ENCODE measurements at places on chromosomes 6 and 20.

- peak; percentile 78 for DNase-seq
Measured at GRCh38 chr6:13913226-13914001, 11.3 kb upstream of the RNF182 start.

- no peak for DNase-seq
Measured at GRCh38 chr6:21732731-21733130, 139.2 kb downstream of the SOX4 start.

DNA sequence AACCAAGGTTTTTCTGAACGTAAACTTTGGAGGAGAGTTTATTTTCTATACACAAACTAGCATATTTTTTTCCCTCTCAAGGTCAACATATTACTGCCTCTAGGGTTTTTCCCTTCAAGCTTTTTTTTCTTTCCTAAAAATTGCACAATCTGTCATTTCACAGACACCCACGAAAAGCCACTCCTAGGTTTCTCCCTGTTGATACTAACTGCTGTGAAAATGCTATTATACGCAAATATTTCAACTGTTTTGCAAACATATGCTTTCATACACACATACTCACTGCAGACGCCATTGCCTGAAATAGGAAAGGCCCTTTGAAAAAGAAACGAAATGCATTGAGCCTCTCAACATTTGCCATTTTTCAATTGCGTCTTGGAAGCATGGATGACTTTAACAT lies 333.0 kb downstream of the CD83 start:
- no peak for DNase-seq

- peak; percentile 14 for DNase-seq
Measured at GRCh38 chr20:19583532-19584175, 174.4 kb upstream of the RIN2 start.

DNA sequence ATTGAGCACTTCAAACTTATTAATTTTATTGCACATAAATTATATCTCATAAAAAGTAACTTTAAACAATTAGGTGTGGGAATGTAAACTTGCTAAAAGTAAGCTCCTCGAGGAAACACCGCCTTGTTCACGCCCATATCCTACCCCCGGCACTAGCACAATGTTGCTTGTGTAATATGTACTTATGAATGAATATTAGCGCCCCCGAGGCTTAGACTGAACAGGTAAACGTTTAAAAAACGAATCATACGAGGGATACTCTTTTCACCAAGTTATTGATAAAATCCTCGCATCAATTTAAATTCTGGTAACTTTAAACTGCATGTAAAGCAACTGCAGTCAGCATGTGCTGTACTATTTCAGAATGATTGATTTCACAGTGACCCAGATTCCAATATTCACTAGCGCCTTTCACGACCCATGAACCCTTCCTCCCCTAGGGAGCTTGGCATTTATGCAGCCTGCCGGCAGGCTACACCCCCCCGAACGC lies 637 bp downstream of the TFB1M start:
- DNase-seq: no peak

DNA sequence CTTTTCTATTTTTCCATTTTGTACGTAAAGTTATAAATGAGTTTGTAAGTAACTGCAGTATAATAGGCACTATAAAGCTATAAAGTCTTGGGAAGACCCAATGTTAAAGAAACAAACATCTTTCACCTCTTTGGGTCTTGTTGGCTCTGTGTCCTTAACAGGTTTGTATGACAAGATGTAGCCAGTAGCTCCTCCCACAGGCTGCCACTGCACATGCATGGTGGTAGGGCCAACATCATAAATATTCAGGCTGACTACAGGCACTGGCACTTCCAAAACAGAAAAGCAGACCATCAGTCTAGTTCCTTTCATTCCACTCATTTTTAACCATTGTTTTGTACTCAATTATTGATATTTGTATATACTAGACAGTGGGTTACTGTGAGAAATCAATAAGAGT lies 59.9 kb downstream of the COL12A1 start:
- no peak for DNase-seq

GRCh38 chr6:29232725-29233124 lies 62.0 kb downstream of the OR2J2 start:
- no peak for DNase-seq

DNA sequence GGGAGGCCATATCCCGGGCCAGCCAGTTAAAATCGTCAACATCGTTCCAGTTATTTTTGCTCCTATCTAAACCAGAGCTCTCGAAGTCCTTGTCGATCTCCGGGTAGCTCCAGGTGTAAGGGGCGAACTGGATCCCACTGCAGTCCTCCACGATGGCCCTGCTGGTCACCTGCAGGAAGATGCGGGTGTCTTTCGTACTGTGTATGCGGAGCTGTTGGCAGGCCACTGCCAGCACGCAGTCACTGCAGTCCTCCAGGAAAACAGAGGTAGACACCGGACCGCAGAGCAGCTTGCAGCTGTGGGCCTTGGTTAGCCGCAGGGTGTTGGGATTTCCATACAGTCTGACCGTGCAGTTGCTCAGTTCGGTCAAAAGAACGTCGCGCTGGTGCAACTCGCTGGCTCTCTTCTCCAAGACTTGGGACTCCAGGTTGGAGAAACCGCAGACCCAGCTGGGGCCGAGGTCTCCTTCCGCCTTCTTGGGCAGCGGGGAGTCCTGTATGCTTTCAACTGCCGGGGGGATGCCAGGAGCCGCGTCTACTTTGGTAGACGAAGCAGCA lies 742 bp downstream of the TBCC start:
- DNase-seq: no peak

GRCh38 chr6:53033764-53034163 lies 31.4 kb upstream of the FBXO9 start:
- DNase-seq: no peak

GRCh38 chr6:7882505-7883257 lies 27.9 kb downstream of the TXNDC5 start:
- no peak for DNase-seq

DNA sequence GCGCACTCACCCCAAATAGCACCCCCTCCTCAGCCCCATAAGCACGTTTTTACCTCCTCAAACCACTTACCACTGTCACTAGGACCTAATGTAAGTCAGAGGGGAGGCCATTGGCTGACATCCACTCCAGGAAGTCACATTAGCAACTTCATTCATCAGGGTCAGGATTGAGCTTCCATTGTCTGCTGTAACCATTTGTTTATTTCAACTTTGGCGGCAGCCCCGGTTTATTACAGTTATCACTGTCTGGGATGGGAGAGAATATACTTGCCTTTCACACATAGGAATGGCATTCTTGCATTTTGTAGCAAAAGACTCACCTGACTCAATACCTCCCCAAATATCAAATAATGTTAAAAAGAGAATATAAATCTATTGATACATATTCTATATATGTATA lies 38.3 kb downstream of the MAFB start:
- DNase-seq: no peak

DNA sequence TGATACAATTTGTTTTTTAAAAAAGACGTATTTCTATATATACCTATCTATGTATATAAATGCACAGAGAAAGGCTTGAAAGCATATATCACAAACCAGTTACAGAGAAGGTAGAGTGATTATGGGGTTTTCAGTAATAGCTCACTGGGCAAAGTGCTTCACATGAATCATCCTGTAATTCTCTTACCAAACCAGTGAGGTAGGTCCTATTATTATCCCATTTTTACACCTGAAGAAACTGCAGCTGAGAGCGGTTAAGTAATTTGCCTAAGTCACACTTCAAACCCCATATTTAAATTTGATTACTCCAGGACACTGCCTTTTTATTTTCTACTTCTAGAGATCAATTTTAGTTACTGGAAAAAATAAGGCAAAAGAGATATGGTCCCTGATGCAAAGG lies 4.4 kb downstream of the GSS start:
- no peak for DNase-seq

- DNase-seq: no peak
Measured at GRCh38 chr20:49297605-49298530, 20.0 kb upstream of the ZNFX1 start.

GRCh38 chr6:42093582-42094329 lies 43.4 kb downstream of the TAF8 start:
- DNase-seq: no peak

DNA sequence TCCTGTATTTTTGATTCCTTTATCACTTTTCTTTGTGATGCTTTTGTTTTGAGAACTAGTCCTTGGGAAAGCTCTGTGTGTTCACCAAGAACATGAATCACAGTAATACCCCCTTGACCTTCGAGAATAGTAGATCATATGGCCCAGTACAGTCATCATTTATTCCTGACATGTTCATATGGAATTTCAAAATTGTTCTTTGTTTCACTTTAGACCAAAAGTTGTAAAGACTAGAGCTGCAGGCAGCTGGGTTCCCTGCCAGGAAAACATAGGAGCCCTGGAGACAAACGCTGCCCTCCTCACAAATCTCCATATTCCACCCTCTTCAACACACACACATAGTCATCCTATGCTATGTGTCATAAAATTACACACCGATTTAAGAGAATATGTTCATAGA lies 621.2 kb upstream of the EYS start:
- DNase-seq: no peak

- DNase-seq: no peak
Measured at GRCh38 chr6:108690326-108691049, 129.8 kb downstream of the FOXO3 start.

DNA sequence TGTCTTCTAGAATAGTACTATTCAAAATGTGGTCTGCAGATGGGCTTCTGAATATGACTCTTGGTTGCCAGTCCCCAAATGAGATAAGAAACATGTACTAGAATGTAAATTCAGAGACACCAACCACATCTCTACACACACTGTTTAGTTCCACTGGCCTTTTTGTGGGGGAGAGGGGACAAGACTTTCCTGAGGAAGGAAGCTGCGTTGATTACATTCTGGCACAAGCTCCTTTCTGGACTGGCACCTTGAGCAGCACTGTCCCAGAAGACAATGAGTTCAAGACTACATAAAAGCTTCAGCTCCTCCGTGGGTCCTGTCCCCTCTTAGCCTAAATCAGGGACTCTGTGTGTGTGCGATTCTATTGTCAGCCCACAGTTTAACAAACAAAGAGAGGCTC lies 6.9 kb upstream of the IYD start:
- no peak for DNase-seq

- DNase-seq: no peak
Measured at GRCh38 chr6:37115236-37115895, 54.6 kb upstream of the PIM1 start.

DNA sequence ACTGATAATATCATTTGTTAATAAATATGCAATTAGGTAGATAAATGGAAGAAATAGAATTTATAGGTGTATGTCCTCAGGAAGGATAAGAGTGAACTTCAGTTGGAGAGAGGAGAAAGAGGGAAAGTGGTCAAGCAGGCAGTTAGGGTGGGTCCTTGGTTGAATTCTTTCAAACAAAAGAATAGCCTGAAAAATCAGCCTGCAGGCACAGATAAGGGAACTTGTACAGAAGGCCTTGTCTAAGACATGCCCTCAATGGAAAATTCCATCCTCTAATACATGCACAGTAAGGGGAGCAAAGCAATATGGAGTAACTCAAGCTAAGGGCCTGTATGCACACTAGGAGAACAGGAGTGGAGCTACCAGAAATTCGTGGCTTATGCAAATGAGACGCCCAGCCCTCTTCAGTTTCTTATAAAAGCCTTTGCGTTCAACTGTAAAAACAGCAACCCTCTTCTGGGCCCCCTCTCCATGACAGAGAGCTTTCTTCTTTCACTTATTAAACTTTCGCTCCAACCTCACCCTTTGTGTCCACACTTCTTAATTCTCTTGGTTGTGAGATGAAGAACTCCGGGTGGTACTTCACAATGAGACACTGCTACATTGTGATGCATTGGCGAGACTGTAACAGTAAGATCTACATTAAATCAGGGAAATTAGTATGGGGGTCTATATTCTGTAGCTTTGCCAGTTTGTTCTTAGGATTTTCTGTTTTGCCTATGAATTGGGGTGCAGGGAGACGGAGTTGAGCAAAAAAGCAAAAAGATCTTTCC lies 147.0 kb downstream of the HS3ST5 start:
- DNase-seq: no peak

GRCh38 chr6:25066593-25066992 lies 130.8 kb upstream of the RIPOR2 start:
- no peak for DNase-seq

- no peak for DNase-seq
Measured at GRCh38 chr20:9945408-9945807, 89.4 kb upstream of the ANKEF1 start.

DNA sequence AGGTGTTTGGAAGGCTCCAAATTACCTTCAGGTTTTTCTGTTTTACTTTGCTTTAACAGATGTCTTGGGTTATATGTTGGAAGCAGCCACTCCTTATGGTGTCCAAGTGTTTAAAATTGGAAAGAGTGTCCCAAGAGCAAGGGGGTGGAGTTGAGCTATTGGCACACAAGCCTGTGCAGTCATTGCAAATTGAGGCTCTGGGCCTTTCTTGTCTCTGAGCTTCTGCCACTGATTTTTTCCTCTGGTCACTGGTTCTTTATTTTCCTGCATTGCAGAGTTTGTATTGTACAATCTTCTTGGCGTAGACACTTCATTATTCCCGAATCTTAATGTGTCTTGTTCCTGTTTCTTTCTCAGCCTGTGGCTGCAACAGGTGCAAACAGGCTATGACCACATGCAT lies 598.8 kb downstream of the RNF144B start:
- no peak for DNase-seq

DNA sequence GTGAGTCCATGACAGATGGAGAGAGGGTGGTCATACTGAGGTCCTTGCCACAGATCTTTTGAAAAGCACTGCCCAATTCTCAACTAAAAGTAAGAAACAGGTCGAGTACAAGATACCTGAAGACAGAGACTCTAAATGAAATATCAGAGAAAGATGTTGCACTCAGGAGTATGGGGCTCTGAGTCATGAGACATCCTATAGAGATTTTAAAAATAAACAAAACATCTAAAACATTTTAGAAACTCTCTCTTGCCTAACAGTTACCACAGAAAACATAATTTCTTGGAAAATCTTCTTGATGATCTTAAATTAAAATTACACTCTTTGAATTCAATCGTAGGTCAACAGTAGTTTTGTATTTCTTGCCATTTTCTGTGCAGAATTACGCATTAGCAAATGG lies 348.9 kb upstream of the MARCKS start:
- no peak for DNase-seq

DNA sequence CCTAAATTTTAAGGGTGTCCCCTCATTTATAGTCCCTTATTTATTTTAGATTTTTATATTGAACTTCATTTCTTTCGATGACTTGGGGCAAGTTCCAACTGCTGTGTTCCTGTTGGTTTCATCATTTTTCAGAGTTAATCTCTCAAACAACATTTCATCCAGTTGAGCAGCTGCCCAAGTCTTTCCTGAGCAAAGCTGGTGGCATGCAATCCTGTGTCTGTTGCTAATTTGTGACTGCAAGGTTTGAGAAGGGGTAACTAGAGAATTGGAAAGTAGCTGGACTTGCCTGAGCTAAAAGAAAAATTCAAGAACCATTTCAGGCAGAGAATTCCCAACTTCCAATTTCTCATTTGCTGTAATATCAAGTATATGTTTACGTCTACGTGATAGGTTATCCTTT lies 881.5 kb upstream of the SLC35B3 start:
- no peak for DNase-seq

GRCh38 chr6:128409003-128409402 lies 111.4 kb downstream of the PTPRK start:
- no peak for DNase-seq

DNA sequence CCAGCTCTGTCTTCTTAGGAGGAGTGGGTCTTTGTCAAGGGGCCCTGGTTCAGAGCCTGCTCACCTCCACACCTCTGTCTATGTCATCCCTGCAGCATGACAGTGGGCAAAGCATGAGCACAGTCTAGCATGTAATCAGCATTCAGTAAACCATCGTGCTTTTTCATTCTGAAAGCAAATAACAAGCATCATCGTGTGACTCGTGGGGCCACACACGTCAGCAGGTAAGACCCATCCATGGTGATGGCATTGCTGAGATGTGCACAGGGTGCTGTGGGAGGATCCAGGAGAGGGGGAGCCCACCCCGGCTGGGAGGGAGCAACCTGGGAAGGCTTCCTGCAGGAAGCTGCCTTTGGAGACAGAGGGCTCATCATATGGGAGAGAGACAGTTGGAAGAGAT lies 106.7 kb downstream of the TMEM242 start:
- DNase-seq: no peak

Measured in NCI-H446 treated with DMSO at 0.1 percent for 48 hours (cell line).